GM19239 (cell line): ENCODE measurements at places on chromosomes 7 and 10.

DNA sequence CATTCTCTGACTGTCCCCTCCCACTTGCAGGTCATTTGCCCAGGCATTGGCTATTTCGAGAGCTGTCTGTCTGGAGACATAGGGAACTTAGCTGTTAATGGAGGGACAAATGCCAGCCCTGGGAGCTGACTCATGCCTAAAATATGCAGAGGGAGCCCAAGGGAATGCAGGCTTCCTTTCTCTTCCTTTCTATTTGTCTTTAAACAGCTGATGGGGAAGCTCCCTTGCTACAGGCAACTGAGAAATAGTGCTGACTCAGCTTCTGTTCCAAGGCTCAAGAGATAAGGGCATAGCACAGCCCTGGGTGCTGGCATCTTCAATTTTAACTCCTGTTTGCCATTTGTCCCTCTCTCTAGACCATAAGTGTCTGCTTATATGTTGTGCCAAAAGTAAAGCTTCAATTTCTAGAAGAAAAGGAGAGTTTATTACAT lies 82.7 kb upstream of the C1GALT1 start:
- DNase-seq = no peak

DNA sequence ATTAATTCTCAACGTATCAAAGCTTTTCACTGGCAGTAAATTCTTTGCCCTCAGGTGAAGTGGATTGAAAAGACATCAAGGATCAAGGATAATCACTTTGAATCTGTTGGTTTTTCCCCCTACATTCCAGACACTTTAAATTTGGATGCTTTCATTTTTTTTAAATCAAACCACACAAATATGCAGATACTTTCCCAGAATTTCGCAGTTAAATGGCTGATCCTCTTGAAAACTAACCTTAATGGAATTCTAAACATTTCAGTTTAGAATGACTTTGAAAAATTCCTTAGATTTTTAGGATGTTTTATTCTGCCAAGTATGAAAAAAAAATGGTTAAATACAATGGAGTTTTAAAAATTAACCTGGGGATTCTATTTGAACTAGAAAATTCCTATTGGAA lies 325.9 kb downstream of the GFRA1 start:
- DNase-seq = no peak

- no peak for DNase-seq
Measured at GRCh38 chr7:1288996-1289551, 56.4 kb downstream of the UNCX start.

DNA sequence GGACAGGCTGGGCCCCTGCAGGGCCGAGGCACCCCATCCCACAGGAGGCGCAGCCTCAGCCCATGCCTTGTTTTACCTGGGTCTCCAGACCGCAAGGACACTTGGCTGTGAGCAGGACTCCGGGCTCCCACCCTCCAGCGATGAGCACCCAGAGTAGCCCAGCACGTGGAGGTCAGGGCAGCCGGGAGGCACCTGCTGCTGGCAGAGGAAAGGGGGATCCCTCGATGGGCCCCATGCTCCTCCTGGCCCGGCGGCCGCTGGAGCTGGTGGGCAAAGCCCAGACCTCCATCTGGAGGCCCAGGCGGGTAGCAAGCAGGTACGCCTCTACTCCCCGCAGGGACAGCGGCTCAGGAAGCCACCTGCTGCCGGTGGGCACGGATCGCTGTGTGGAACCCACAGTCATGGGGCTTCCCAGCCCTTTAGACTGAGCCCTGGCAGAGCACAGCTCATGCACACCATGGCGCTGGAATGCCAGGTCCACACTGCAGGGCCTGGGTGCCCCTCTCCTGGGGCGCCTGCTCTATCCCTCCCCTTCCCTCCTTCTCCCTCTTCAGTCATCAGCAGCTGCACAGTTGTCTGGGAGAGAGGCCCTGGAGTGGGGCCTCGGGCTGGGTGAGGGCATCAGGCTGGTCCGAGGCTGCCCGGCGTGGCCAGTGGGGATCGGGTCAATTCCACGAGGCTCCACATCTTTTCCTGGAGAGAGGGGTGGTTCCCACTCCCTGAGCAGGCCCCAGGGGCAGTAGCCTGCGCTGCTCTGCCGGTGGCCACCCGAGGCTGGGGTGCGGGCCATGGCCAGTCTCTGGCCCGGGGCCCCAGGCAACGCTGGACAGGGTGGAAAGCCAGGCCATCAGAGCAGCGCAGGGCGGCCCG lies 65.7 kb downstream of the PWWP2B start:
- no peak for DNase-seq

- peak; percentile 40 for DNase-seq
Measured at GRCh38 chr7:37786741-37787569, 61.4 kb upstream of the NME8 start.

DNA sequence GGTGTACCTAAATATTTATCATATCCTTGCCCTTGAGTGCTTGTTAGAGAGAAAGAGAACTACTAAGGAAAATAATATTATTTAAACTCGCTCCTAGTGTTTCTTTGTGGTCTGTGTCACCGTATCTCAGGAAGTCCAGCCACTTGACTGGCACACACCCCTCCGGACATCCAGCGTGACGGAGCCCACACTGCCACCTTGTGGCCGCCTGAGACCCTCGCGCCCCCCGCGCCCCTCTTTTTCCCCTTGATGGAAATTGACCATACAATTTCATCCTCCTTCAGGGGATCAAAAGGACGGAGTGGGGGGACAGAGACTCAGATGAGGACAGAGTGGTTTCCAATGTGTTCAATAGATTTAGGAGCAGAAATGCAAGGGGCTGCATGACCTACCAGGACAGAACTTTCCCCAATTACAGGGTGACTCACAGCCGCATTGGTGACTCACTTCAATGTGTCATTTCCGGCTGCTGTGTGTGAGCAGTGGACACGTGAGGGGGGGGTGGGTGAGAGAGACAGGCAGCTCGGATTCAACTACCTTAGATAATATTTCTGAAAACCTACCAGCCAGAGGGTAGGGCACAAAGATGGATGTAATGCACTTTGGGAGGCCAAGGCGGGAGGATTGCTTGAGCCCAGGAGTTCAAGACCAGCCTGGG lies 11.4 kb downstream of the SERPINE1 start:
- DNase-seq = no peak

DNA sequence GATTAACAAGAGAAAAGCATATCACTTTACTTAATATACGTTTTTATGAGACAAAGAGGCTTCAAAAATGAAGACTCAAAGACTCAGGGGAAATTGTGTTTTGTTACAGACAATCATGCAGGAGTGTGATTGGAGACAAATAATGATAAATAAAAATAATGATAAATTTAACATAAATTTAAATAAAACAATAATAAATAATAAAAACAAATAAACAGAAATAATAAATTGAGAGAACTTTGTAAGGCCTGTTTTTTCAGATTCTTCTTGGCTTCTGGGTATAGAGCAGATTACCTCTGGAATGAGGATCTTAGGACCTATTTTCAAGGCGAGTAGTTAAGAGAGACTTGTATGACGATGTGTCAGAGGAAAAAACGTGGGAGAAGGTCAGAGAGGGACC lies 271.4 kb upstream of the POT1 start:
- DNase-seq = no peak

- DNase-seq = no peak
Measured at GRCh38 chr10:34184397-34184796, 630.7 kb downstream of the PARD3 start.

DNA sequence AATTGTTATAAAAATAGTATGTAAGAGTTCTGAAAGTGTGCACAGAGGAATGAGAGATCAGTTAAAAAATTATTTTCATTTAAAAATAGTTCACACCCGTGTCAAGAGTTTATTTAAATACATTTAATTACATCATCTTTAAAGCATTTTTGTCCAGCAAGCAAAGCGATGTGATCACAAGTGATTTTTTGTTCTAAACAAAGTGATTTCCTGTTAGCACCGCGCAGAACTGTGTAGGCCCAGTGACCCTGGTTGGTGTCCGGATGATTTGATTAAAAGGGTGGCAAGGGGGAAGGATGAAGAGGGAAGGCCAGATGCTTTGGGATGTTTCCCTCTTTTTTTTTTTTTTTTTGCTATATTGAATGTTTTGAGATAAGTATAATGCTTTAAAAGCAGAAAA lies 227.8 kb upstream of the PITRM1 start:
- no peak for DNase-seq

- DNase-seq = no peak
Measured at GRCh38 chr7:148811892-148812291, 72.2 kb downstream of the EZH2 start.

DNA sequence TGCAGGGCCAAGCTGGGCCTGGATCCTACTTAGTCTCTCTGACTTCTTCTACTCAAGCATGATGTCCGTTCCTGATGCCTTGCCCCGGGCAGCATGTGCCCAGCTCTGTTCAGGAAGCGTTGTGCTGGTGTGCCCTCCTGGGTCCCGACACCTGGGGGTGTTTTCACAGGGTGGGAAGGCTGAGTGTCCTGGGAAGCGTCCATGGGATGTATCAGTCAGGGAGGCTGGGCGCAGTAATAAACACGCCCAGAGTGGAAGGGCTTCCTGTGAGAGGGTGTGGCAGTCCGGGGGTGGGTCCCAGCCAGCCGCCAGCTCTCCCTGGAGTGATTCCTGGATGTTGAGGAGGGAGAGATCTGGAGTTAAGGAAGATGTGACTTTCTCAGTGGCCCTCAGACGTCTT lies 29.0 kb downstream of the FOXK1 start:
- no peak for DNase-seq

DNA sequence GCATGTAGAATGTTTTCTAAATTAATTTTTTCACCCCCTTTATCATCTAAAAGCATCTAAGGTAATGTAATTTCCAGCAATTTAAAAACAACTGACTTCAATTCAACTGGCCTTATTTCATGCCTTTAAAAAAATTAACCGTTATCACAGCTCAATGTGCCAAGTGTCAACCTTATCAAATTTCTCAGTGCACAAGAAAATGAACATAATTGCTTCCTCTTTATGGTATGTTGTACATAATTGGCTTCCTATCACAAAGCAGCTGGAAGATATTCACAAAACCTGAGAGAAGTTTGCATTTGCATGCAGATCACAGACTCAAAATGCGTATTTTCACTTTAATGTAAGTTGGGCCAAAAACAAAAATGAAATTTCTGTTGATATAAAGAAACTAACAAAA lies 966.4 kb downstream of the GRM8 start:
- no peak for DNase-seq

- DNase-seq = no peak
Measured at GRCh38 chr10:42988517-42989395, 88.1 kb upstream of the RET start.

DNA sequence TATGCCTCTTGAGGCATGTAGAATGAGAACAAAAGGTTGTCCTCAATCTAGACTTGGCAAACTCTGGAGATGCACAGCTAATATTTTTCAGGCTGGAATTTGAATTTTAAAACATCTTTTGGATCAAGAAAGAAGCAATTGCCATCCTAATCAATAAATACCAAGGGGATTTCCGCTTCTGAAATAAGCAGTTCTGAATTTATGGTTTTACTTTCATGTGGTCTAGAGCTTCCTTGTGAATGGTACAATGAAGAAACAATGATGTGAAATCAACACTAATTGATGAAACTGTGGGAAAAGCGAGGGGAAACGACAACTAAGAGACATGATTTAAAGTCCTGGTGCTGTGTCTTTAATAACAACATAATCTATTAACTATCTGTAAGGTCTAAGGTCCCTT lies 1202.7 kb downstream of the SORCS3 start:
- no peak for DNase-seq

DNA sequence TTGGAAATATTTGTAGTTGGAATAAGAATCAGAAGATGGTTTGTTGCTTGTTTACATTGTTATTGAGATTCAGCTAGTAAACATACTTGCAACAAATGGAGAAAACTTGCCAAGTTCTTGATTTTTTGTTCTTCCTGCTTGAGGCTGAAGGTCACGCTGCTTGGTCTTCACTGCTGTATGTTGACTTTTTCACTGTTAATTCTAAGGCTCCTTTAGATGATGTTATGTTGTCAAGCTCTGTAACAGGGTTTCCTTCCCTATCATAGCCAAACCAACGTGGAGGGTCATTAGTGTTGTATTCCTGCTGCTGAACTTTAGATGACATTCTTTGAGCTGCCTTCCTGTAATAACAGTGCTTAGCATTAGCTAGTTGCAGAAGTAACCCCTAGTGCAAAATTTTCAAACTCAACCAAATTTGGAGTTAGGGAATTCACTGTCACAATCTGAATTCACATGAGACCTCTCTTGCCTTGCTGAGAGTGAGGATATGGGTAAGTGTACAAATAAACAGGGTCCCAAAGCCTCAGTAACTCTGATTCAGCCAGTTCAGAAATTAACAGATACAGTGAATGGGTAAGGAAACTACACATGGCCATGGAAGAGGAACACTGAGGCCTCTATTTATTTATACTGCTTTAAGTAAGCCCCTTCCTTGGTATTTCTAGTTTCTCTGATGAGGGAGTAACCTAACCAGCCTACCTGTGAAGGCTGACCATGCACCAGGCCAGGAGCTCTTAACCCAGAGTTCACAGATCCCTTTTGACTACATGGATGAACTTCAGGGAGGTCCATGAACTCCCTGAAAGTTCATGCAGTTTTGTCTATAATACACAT lies 64.6 kb downstream of the FAM185A start:
- no peak for DNase-seq

DNA sequence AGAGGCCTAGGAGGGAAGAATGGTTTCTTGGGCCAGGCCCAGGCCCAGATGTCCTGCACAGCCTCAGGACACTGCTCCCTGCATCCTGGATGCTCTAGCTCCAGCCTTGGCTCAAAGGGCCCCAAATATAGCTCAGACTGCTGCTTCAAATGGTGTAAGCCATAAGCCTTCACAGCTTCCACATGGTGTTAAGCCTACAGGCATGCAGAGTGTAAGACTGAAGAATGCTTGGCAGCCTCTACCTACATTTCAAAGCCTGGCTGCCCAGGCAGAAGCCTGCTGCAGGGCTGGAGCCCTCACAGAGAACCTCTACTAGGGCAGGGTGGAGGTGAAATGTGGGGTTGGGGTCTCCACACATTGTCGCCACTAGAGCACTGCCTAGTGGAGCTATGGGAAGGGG lies 118.1 kb downstream of the TPK1 start:
- no peak for DNase-seq

GRCh38 chr10:123272171-123272570 lies 118.0 kb downstream of the BUB3 start:
- DNase-seq = no peak

DNA sequence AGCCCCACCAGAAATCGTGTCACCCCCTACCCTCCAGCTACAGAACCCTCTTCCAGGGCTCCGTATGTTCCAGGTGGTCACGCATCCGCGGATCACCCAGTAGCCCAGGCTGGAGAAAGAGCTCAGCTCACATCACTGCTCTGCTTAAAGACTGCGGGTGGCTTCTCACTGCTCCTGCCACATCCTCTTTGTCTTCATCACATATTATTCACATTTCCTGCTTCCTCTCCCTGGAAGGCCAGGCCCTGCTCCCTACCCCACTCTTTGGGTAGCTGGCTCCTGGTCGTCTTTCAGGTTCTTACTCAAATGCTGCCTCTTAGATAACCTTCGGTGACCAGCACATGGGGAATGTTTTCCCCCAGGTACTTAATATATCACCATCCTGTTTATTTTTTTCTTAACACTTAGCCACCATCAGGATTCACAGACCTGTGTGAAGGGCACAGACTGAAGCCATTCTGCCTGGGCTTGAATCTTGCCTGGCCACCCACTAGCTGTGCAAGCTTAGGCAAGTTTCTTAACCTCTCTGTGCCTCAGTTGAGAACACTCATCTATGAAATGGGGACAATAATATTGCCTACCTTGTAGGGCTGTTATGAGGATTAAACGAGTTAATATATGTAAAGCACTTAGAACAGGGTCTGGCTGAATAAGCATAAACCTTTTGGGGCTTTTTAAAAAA lies 307.8 kb downstream of the PRPF18 start:
- no peak for DNase-seq
